CD4-positive, alpha-beta T cell treated with Interleukin-4 for 4 hours (primary cell): ENCODE measurements at places on chromosomes 4 and X.
A peak's percentile ranks its signal among the peaks of the same experiment; 100 is the strongest.

DNA sequence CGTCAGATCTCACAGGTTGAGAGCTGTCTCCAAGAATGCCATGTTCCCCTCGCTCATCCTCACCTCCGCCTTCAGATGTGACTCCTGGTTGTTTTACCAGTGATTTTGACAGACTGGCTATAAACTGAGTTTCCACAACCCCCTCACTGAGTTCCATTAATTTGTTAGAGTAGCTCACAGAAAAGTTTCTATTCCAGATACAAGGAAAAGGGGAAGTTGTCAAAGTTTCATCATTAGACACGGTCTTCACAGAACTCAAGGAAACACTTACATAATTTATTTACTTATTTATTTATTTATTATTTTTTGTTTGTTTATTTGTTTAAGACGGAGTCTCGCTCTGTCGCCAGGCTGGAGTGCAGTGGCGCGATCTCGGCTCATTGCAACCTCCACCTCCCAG is 55.7 kb upstream of the IQSEC2 start:
- no peak for DNase-seq

- no peak for DNase-seq
These were observed 126.1 kb downstream of the MGST2 start for GRCh38 chr4:139791681-139792080.

- peak; percentile 79 for DNase-seq
These were observed 41.5 kb downstream of the DTHD1 start for GRCh38 chr4:36322921-36323354.

DNA sequence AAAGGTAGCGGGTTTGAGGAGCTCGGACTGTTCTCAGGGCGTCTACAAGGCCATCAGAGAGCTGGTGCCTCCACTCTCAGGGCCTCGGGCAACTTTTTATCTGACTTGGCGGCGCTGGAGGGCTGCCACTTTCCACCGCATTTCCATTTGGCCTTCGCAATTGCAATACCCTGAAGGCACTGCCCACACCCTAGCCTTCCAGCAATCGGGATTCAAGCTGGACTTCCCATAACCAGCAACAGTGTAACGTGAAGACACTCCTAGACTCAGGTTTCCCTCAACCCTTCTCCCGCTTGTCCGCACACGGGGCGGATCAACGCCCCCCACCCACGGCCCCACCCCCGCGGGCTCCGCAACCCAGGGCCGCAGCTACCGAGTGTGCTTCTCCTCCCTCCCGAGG is 50.2 kb upstream of the BCOR start:
- no peak for DNase-seq

DNA sequence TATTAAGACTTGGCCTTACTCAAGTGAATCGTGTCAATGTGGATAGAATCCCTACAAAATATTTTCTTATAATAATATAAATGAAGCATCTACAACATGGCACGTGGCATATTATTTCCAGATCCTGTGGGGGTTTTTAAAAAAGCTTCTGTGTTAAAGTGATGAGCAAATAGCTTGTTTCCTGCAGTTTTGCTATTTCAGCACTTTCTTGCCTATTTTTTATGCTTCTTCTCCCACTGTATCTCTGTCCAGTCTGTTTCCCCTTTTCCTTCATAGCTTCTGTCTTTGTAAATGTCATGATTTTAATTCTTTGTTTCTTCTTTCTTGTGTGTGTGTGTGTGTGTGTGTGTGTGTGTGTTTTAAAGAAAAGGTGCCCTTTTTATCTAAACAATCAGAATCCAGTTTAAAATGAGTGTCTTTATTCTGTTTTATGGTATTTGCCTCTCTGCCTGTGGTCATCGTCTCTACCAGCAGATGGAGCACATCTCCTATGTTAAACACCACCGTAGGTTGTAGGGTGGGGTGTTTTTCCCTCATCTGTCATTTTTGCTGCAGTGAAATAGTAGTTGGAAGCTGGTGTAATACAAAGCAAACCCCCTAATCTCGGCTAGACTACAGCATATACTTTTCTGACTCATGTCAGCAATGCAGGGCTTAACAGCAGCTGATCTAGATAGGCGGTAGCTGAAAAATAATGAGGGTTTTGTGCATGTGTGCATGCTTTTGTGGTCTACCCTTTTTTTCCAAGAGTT is 33.1 kb downstream of the FTHL17 start:
- peak; percentile 2 for DNase-seq

DNA sequence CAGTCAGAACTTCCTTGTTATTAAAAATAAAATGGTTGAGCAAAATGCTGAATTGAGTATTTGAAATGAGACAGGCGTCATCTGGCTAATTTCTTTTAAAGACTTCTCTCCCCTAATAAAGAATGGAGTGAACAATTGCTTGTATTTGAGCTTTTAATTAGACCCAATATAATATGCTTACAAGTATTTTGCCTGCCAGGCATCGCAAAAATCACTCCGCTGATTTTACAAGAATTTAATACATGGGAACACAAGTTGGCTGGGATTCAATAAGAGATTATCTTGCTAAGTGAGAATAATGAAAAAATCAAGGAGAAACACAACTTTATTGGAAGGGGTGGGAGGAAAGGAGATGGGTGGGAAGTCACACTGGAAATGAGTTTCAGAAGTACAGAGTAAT is 52.3 kb downstream of the KLF3 start:
- no peak for DNase-seq

GRCh38 chr4:132767901-132768300 is 381.2 kb upstream of the PCDH10 start:
- DNase-seq: no peak

DNA sequence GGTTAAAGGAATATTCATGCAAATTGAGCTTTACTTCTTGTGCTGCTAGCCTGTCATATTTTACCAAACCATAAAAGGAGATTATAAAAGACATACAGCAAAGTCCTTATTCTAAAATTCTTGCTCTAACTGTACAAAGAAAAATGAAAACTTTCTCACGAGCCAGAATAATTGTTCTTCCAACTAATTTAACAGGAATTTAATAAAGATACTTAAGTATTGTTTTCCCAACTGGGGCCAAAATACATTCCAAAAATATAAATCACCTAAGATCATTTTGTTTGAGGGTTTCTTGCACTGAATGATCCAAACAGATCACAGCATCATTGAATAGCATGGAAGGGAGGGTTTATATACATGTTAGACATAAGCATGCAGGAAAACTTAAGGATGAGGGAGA is 127.1 kb upstream of the PCDH18 start:
- DNase-seq: no peak

- DNase-seq: no peak
These were observed 52.5 kb downstream of the PPARGC1A start for GRCh38 chr4:23837371-23837770.

GRCh38 chrX:100931925-100932285 is 3.2 kb upstream of the XKRX start:
- no peak for DNase-seq
